Kidney capillary endothelial cell (primary cell): ENCODE measurements at places on chromosomes 12 and 14.
A peak's percentile ranks its signal among the peaks of the same experiment; 100 is the strongest.

GRCh38 chr14:81533212-81533535 lies 479 bp downstream of the SEL1L start:
- no peak for DNase-seq

DNA sequence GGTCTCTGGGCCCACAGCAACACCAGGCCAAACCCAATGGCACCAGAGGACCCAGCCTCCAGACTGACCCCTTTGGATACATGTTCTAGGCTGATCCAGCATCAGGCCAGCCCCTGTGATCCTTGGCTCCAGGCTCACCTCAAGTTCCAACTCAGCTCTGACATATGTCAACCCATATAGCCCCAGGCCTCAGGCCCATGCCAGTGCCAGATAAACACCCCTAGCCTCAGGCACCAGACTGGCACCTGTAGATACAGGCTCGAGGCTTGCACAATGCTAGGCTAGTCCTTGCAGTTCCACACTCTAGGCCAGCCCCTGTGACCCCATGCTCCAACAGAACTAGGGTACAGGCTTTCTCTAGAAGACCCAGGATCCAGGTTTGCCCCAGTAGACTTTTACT lies 287.5 kb downstream of the KCNC2 start:
- no peak for DNase-seq

GRCh38 chr12:131915000-131915689 lies 13.9 kb upstream of the PUS1 start:
- no peak for DNase-seq

- DNase-seq: no peak
Measured at GRCh38 chr12:95215949-95216348, 1.3 kb downstream of the FGD6 start.

- no peak for DNase-seq
Measured at GRCh38 chr12:73321319-73321718, 1049.1 kb downstream of the TRHDE start.

DNA sequence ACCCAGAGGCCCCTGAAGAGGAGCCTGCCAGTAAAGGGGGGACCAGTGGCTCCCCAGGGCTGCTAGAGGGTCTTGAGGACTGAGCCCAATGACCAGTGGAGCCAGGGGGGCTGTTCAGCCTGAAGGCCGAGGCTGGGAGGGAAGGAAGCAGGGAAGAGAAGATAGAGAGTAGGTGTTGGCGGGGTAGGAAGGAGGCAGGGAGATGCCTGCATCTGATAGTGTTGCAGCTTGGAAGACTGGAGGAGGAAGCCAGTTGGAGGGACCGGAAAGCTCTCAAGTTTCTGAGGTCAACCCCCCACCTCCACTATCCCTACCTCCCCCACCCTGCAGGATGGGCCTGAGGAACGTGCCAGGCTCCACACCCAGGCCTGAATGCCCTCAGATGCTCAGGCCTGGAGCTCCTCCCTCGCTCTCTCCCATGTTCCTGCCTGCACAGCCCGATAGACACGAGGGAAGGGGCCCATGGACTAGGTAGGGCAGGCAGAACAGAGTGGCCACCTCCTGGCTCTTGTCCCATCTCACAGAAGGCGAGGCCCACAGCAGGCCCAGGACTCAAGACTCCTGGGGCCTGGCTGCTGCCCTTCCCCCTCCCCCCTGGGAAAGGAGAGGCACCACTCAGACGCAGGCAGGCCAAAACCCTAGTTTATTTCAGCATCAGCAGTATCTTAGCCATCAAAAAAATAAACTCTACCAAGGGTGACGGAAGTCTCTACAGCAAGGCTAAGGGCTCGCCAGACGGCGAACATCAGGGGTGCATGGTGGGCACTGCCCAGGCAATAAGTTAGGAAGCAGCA lies 3.4 kb downstream of the CKB start:
- DNase-seq: no peak

DNA sequence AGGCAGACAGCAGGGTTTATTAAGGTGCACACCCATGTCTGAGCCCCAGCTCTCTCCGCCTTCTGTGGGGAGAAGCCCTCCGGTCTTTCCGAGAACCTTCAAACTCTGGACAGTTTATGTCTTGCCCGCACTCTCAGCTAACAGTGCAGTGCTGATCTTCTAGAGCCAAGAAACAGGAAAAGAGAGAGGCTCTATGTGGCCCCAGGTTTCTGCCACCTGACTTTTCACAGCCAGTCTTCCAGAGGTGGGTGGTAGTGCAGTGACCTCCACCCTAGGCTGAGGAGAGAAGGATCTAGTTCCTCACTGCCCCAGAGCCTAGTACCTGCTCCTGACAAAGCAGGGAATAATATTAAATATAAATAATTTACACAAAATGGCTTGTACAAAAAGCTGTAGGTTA lies 4.0 kb upstream of the SLC22A17 start:
- no peak for DNase-seq

DNA sequence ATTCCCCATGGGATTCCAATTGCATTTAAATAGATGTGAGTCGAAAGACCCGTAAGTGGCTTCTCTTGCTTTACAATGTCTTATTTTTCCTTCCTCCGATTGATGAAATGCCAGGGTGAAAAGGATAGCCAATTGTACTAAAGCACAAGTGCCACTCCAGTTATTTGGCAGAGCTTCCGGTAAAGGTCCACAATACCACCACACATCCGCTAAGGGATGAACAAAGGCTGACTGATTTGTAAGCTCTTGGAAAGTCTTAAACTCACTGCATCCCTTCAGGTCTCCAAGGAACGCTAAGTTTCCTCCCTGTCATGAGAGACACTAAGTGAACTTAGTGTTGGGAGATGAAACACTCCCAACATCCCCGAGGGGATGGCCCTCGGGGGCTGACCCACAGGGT lies 21.2 kb upstream of the RNASE1 start:
- DNase-seq: no peak

- DNase-seq: no peak
Measured at GRCh38 chr12:103503546-103504480, 8.0 kb upstream of the C12orf42 start.

DNA sequence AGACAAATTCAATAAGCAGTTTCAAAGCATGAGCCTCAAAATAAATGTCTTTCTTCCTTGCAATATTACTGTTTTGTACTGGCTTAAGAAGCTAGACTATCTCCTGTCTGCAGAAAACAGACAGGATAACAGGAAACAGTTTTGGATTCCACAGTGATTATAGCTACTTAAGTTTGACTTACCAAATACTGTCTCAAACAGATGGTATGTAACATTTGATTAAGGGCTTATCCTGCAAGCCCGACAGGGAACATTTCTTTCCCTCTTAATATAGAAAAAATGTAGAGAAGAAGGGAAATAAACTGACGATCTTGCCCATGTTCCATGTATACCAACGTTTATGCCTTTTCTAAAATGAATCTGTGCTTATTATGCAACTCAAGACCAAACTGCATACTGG lies 179.9 kb upstream of the EEA1 start:
- no peak for DNase-seq

GRCh38 chr12:75662511-75663159 lies 151.2 kb upstream of the KRR1 start:
- no peak for DNase-seq

GRCh38 chr12:89650239-89650638 lies 58.4 kb downstream of the ATP2B1 start:
- DNase-seq: no peak

GRCh38 chr14:36363704-36364103 lies 43.3 kb upstream of the MBIP start:
- DNase-seq: no peak

DNA sequence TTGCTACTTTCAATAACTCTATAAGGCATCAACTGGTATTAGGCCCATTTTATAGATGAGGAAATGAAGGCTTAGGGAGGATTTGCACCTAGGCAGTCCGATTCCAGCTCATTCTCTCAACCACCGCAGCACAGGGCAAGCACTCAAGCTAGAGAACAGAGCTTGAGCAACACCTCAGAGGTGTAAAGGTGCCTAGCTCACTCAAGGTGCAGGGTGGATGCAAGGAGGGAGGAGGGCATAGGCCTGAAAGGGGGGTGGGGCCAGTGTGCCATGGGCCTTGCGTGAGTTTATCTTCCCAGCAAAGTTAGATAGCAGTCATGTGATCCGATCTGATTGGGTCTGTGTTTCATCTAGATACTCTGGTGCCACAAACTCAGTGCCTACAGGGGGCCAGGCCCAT lies 10.2 kb upstream of the EMP1 start:
- no peak for DNase-seq

DNA sequence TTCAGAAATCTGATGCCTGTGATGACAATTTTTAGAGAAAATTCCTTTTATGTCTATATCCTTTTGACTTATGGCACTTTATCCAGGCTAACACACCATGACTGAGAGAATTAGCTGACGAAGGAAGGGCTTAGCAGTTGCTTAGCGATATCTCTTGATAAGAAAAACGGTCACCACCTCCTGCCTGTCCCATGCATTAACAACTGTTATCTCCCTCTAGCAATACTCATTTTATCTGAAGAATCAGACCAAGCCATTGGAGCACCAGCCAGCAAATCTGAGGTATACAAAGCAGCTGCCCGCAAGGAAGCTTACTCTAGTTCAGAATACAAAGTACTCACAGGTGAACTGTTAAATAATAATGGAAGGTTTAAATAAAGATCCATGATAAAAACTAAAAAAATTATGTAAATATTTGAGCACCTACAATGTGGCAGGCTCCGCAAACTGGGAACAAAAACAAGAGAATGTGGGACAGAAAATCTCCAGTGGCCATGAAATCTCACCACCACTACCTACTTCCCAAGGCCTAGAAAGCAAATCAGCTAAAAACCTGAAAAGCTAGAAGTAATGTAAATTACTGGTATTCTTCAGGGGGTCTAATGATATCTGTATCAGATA lies 24.3 kb downstream of the PPM1H start:
- DNase-seq: no peak

GRCh38 chr12:74689071-74689655 lies 151.5 kb downstream of the ATXN7L3B start:
- DNase-seq: peak; percentile 52
